ENCODE measurements at places on chromosomes 16 and 17. TPM values are rescaled to one million over a fixed set of nuclear protein-coding genes. Genes with fewer than 3 reads are reported as not detected.

DNA sequence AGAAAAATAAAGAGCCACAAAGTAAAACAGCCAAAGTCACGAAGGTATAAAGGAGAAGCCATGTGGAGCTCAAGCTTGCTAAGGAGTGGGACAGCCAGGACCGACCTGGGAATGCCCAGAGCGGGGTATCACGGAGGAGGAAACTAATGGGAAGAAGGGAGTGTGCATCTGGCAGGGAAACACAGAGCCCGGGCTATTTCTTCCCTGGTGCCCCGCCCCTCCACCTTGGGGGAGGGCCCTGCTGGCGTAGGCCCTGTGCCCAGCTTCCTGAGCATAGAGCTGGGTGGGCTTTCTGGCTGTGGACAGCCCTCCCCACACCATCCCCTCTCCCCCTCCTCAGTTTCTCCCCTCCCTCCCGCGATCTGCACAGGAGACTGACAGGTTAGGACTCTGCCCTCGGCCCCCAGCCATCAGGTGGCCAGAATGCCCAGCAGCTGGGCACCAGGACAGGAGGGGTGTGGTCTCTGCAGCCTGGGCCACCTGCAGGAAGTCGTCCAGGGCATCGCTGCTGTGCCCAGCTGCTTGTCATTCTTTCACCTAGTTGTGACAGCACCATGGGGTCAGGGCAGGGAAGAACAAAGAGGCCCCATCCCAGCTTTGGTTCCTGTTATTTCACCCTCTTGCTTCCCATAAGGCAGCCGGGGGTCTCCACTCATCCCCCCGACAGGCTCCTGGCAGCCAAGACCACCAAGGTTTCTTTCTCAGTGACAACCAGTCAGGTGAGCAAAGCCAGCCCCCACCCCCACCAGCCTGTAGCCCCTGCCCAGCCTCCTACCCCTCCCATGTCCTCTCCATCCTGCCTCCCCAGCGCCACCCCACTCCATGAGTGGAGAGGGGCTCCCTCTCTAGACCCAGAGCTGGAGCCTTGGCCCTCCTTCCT, 7.1 kb upstream of the DCAF7 start:
- H3K4me3 ChIP-seq, result no peak overlapping the region
- H3K27me3 ChIP-seq, result peaks cover 20% of the 10 kb centered on the region
- H3K4me1 ChIP-seq, result peaks cover 3% of the 10 kb centered on the region

DNA sequence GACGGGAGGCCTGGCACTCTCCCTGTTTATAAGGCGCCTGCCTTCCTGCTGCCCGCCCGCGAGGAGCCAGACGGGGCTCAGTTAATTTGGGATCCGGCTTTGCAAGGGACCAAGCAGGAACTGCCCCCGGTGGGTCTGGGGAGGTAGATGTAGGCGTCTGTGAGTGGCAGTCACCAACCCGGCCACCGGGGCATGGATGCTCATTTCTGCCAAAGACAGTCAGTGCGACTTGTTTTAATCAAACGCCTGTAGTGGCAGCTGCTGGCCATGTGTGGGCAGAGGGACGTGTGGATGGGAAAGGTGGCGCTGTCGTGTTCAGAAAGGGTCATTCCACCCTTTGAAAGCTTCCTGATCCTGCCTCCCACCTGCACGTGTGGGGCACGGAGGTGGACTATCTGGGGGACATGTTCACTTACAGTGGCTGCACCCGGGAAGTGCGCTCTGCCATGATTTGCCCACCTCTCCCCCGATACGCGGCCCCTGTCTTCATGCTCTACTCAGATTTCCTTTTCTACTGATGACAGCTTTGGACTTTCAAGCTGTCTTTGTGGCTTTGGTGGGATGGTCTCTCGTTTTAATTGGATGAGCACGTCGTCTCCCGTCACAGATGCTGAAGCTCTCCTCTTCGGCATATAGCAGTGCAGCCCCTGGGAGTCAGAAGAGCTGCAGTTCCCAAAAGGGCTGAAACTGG, 60.3 kb upstream of the CIBAR2 start:
- peak overlapping the region; percentile 49 for H3K27ac ChIP-seq
- no peaks in the 10 kb centered on the region for H3K27me3 ChIP-seq
- no peaks in the 10 kb centered on the region for H3K36me3 ChIP-seq
- no peak for DNase-seq

- H3K27ac ChIP-seq, result no peak overlapping the region
- H3K36me3 ChIP-seq, result no peaks in the 10 kb centered on the region
- no peaks in the 10 kb centered on the region for H3K4me1 ChIP-seq
- no peak overlapping the region for H3K4me3 ChIP-seq
Measured at GRCh38 chr16:64736857-64737256, 385.0 kb downstream of the CDH11 start.

Gene CDH1
- 5.3 TPM for total RNA-seq

- H3K27me3 ChIP-seq, result no peaks in the 10 kb centered on the region
- H3K4me3 ChIP-seq, result peak within 1 kb of the TSS; percentile 57
- H3K36me3 ChIP-seq, result peaks cover 17% of the 10 kb centered on the region
Measured at GRCh38 chr16:28538733-28539596, at the start of gene NUPR1. NUPR1 (minus strand) TSS chr16:28538974; CDS start chr16:28538907, 67 bp downstream.

DNA sequence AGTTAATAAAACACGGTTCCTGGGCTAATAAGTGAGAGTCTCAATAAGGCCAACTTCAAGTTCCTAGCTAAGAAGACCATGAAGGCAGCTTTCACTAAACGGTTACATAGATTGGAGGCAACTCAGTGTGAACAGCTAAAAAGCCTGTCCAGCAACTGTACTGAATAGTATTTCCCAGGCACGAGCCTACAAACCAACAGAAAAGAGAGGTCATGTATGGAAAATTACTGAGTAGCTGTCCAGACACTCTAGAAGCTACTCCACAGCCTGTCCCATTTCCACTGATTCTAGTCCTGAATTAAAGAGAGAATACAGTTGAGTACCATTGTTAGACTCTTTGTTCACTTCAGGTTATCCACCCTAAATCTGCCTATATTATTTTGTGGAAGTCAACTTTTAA, 36.5 kb upstream of the C17orf78 start:
- H3K4me1 ChIP-seq, result no peaks in the 10 kb centered on the region
- no peaks in the 10 kb centered on the region for H3K27me3 ChIP-seq
- DNase-seq, result no peak
- no peak overlapping the region for H3K27ac ChIP-seq
- no peak overlapping the region for H3K4me3 ChIP-seq

DNA sequence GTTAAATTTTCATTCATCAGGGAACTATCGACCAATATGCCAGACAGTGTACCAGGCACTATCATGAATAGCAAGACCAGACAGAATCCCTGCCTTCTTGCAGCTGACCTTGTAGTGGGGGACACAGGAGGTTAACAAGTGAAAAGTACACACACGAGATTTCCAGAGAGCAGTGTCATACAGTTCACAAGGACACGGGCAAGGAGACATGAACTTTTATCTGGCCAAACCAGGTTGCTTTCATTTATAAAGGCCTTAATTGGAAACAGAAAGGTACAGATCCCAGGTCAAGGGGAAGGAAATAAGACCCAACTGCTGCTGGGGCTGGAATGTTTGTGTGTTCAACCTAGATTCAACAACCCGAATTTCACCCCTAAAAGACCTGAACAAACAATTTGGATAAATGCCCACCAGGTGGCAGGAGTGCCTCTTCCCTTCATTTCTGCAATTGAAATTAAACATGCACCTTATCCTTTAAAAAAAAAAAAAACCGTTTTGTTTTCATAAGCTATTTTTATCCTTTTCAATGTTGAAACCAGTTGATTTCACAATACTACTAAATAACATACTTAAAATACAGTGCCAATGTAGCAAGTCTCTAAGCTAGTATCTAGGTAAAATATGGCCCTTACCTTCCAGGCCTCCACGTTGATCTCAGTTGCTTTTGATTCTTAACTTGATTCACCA, 65.9 kb downstream of the EMP2 start:
- DNase-seq, result no peak
- peak overlapping the region; percentile 19 for H3K27ac ChIP-seq
- H3K4me3 ChIP-seq, result no peak overlapping the region
- no peaks in the 10 kb centered on the region for H3K27me3 ChIP-seq
- no peaks in the 10 kb centered on the region for H3K36me3 ChIP-seq

DNA sequence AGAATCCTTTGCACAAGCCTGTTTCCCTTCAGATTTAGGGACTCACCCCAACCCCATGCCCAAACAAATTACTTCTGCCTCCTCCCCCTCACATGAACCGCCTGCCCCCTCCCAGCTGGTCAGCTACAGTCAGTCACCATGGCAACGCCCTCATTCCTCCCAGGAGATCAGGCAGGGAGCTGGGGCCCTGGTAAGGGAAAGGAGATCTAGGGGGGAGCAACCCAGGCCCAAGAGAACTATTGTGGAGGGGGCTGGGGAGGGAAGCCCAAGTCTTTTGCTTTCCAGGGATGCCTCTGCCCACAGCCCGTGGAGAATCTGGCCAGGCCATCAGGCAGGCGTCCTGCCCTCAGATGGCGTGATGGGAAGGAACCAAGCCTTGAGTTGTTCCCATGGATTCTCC, 2.8 kb downstream of the FAM171A2 start:
- H3K36me3 ChIP-seq, result no peaks in the 10 kb centered on the region
- H3K4me3 ChIP-seq, result no peak overlapping the region
- no peak for DNase-seq
- no peaks in the 10 kb centered on the region for H3K27me3 ChIP-seq

DNA sequence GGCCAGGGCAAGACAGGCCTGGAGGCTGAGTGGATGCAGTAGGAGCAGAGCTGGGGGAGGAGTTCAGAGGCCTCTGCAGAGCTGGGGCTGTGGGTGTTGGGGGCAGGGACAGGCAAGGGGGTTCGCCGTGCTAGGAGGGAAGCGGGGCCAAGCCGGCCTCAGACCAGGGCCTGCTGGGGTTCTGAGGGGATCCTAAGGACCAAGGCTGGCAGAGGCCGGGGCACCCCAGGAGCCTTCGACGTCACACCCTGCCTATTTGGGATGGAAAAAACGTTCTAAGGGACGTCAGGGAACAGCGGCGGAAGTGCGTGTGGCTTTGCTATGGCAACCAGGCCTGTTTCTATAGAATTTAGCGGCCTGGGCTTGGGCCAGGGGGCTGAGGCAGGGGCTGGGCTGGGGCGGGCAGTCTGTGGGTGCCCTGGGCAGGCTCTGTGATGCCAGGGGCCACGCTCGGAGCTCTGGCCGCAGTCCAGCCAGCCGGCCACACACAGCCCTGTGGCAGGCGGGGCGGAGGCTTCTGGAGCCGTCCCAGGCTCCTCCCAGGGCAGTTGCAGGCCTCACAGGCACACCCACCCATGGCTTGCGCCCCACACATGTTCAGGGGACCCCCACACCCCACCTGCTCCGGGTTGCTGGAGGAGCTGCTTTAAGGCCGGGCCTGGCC, 3.7 kb downstream of the TRAF7 start:
- peaks cover 18% of the 10 kb centered on the region for H3K4me1 ChIP-seq
- H3K27me3 ChIP-seq, result no peaks in the 10 kb centered on the region
- DNase-seq, result no peak
- H3K4me3 ChIP-seq, result no peak overlapping the region

Gene PYY
- total RNA-seq, result not detected

Gene USP43
- not detected for total RNA-seq

Gene C16orf54
- total RNA-seq, result 0.60 TPM

DNA sequence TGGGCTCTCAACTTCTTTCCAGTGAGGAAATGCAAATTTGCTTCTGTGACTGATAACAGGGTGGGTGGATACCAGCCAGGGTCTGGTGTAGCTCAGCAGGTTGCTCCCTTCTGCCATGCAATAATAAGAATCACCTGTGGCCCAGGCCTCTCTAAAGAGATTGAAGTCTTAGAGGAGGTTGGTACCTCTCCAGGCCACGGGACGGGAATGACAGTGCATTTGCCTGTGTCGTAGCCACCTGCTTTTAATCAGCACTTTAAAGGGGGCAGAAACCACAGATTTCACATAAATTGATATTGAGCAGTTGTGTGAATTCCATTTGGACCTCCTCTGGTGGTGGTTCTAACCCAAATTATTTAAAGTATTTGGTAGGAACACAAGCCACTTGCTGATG, 246.9 kb downstream of the PRKCA start:
- H3K27me3 ChIP-seq, result no peaks in the 10 kb centered on the region
- H3K4me1 ChIP-seq, result no peaks in the 10 kb centered on the region
- H3K4me3 ChIP-seq, result no peak overlapping the region
- H3K36me3 ChIP-seq, result no peaks in the 10 kb centered on the region
- no peak for DNase-seq

Gene SLFN12L
- total RNA-seq, result 1.7 TPM

- H3K27me3 ChIP-seq, result no peaks in the 10 kb centered on the region
- no peak for DNase-seq
- no peak overlapping the region for H3K4me3 ChIP-seq
- H3K27ac ChIP-seq, result no peak overlapping the region
- H3K4me1 ChIP-seq, result peaks cover 9% of the 10 kb centered on the region
Measured at GRCh38 chr16:66401610-66402009, 25.5 kb upstream of the BEAN1 start.

Gene KRT32
- not detected for total RNA-seq

- no peaks in the 10 kb centered on the region for H3K4me1 ChIP-seq
- no peaks in the 10 kb centered on the region for H3K36me3 ChIP-seq
- H3K27me3 ChIP-seq, result no peaks in the 10 kb centered on the region
- H3K4me3 ChIP-seq, result no peak overlapping the region
Measured at GRCh38 chr16:72400257-72401083, 228.5 kb upstream of the PMFBP1 start.

- no peak overlapping the region for H3K27ac ChIP-seq
- no peaks in the 10 kb centered on the region for H3K36me3 ChIP-seq
- H3K4me3 ChIP-seq, result no peak overlapping the region
Measured at GRCh38 chr16:57592591-57593003, 35.8 kb upstream of the ADGRG1 start.

- no peaks in the 10 kb centered on the region for H3K27me3 ChIP-seq
- H3K36me3 ChIP-seq, result no peaks in the 10 kb centered on the region
- H3K4me3 ChIP-seq, result no peak overlapping the region
Measured at GRCh38 chr17:6492892-6493674, 48.8 kb downstream of the PIMREG start.

Gene DYNLRB2
- total RNA-seq, result not detected

DNA sequence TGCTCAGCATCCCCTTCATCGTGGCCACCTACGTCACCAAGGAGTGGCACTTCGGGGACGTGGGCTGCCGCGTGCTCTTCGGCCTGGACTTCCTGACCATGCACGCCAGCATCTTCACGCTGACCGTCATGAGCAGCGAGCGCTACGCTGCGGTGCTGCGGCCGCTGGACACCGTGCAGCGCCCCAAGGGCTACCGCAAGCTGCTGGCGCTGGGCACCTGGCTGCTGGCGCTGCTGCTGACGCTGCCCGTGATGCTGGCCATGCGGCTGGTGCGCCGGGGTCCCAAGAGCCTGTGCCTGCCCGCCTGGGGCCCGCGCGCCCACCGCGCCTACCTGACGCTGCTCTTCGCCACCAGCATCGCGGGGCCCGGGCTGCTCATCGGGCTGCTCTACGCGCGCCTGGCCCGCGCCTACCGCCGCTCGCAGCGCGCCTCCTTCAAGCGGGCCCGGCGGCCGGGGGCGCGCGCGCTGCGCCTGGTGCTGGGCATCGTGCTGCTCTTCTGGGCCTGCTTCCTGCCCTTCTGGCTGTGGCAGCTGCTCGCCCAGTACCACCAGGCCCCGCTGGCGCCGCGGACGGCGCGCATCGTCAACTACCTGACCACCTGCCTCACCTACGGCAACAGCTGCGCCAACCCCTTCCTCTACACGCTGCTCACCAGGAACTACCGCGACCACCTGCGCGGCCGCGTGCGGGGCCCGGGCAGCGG, 3.2 kb downstream of the UTS2R start:
- H3K27me3 ChIP-seq, result peaks cover 87% of the 10 kb centered on the region
- peaks cover 24% of the 10 kb centered on the region for H3K4me1 ChIP-seq
- no peaks in the 10 kb centered on the region for H3K36me3 ChIP-seq
- no peak overlapping the region for H3K4me3 ChIP-seq
- DNase-seq, result no peak
